ENCODE measurements at places on chromosomes 7 and 10.

GRCh38 chr10:34475274-34475646 is 339.8 kb downstream of the PARD3 start:
- no peak for DNase-seq

DNA sequence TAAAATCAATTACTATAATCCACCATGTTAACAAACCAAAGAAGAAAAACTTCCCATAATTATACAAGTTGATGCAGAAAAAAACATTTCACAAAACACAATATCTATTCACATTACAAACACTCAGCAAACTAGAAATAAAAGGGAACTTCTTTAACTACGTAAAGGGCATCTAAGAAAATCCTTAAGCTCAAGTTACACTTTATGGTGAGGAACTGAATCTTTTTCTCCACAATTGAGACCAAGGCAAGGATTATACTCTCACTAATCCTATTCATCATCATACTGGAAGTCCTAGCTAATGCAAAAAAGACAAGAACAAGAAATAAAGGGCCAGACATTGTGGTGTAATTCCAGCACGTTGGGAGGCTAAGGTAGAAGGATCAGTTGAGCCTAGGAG is 159.9 kb downstream of the ZNF365 start:
- DNase-seq: no peak

DNA sequence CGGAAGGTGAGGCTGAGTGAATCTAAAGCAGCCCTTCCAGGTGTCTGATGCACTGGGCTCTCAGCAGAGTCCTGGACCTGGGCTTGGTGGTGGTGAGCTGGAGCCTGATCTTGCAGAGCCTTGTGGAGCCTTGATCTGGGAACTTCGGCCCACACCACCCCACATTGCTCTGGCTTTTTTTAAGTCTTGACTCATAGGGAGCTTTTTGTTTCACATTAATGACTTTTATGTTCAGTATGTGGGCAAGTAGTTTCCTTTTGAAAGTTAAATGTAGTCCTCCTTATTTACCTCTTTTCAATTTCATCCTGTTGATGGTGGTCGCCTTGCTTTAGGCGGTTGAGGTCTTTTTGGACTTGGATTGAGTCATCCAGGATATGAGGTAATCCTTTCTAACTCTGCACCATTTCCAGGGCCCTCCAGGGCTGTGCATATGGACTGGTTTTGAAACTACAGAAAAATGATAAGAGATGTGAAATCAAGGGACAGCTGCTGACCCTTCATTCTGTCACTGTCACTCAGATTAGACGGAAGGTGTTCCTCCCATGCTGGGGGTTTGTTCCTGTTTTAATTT is 2.9 kb upstream of the NRAP start:
- DNase-seq: no peak

- no peak for DNase-seq
These were observed 135.1 kb downstream of the VPS50 start for GRCh38 chr7:93367254-93367653.

GRCh38 chr10:112782200-112782907 is 167.7 kb upstream of the TCF7L2 start:
- no peak for DNase-seq

DNA sequence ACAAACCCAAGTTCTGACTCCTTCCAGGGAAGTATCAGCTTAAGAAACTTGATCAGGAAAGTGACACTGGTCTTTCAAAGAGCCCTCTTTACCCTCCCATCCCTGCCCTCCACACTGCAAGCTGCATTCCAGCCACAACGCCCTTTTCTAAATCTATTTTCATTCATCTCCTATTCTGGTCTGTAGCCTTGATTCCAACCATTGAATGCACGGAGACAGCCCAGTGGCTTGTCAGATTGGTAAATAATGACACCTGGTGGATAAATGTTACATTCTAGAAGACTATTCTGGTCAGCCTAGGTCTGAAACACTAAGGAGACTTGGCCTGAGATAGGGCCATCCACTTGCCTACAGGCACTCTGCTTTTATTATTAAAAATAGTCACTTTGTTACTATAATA is 20.9 kb downstream of the MORN4 start:
- peak; percentile 6 for DNase-seq

GRCh38 chr7:28354601-28355402 is 57.5 kb upstream of the CREB5 start:
- DNase-seq: no peak

DNA sequence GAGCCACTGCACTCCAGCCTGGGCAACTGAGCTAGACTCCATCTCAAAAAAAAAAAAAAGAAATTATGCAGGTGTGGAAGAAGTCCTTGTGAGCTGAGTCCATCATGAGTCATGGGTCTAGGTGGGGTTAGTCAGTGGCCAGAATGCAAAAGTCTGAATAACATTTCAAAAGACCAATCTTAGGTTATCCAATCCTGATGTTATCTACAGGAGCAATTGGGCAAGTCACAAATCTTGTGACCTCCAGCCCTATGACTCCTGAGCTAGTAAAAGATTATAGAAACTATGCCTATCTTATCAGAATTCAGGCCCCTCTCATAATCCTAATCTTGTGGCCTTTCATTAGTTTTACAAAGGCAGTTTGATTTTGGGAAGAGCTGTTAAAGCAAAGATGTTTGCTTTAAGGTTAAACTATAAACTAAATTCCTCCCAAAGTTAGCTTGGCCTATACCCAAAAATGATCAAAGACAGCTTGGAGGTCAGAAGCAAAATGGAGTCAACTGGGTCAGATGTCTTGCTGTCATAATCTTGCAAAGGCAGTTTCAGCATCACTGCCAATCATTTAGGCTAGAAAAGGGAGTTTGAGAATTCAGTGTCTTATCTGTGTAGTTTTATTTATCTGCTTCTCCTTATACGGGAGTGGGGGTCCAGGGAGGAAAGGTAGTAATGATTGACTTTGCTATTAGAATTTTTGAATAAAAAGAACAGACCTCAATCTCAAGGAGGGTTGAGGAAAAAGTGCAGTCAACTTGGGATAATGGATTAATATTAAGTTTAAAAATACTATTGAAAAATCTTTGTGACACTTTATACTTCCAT is 71.2 kb upstream of the TRIM24 start:
- DNase-seq: no peak

GRCh38 chr10:33129141-33129995 is 171.3 kb upstream of the ITGB1 start:
- DNase-seq: no peak

GRCh38 chr7:3042861-3043489 is 692 bp downstream of the CARD11 start:
- DNase-seq: peak; percentile 60

DNA sequence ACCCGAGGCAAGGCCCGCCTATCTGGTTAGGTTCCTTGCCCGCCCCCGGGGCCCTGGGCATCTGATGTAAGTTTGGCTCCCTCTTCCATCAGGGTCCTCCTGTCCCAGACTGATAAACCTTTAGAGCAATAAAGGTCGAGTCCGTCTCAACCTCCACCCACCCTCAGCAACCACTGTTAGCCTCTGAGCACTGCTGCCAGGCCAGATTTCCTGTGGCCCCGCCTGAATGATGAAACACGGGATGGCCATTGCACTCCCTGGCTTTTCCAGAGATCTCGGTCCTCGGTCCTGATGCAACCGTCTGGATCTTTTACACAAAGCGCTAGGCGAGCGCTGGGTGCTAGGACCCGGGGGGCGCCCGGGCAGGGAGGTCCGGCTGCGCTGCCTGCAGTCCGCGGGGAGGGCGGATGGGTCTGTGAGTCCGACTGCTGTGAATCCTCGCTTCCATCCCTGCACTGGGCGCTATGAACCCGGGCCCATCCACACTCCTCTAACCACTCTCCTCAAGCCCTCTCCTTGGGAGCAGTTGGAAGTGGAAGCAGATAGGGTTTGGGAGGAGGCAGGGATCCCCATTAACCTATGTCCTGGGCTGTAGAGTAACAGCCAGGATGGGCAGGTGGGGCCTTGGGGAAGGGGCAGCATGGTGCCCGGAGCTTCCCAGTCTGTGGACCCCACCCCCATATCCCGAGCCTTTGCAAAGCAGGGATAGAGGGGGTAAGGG is 875 bp upstream of the DDIT4 start:
- no peak for DNase-seq

DNA sequence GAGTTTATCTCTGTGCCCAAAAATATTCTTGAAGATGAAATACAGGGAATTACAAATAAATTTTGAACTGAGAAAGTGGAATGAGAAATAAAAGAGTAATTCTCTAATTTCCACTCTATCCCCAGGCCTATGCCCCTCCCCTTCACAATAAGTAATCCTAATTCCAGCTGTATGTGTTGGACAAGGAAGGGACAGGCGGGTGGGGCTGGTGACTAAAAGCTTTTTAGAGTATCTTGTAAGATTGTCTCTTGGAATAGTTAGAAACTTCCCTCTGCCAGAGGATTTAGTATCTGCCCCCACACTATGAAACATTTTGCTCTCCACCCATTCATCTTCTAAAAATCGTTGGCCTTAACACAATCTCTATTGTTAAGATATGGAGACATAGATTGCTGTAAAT is 199.2 kb downstream of the MBL2 start:
- no peak for DNase-seq

- DNase-seq: no peak
These were observed 50.8 kb downstream of the MYOF start for GRCh38 chr10:93431361-93431760.

- no peak for DNase-seq
These were observed 10.5 kb upstream of the MDFIC start for GRCh38 chr7:114911411-114911810.

DNA sequence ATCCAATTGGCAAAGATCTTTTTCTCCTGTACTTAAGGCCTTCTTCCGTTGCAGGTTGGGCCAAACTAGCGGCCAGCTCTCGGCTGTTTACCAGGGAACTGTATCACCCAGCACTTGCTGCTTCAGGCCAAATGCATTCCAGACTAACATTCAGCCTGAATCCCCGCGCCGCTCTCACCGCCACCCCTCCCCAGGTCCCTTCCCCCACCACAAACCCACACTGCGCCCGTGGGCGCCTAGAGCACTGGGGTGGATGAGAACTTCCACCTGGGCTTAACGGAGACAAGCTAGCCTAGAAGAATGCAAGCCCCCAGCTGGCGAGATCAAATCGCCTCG is 676 bp downstream of the TCAF1 start:
- no peak for DNase-seq

GRCh38 chr7:45970454-45970853 is 49.4 kb upstream of the IGFBP3 start:
- no peak for DNase-seq

- DNase-seq: no peak
These were observed 176.3 kb downstream of the CREB5 start for GRCh38 chr7:28588602-28589001.

- DNase-seq: peak; percentile 52
These were observed 19.1 kb downstream of the DNAJB12 start for GRCh38 chr10:72335394-72336258.

DNA sequence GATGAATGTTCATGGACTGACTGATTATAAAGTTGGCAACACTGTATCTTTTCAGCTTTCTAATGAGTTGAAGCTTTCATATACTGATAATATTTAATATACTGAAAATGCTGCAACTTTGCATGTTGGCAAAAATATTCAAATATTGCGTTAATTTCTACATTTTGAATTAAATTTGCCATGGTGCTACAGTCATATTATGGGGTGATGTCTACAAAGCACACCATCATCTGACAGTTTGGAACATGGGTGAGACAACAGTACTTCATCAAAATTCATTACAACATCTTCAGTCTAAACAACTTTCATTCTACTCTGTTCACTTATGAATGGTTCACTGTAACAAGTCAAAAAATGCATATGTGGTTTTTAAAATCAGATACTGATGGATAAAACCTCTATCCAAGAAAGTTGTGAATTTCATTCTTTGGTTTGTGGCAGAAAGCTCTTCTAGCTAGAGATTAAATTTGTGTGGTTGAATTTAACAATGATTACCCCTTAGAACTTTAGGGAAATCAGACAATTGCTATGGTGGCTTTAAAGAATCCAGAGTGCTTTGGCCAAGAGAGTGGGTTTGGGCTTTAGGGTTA is 136.4 kb downstream of the TMEM26 start:
- no peak for DNase-seq

GRCh38 chr7:22725585-22725984 is 1.4 kb upstream of the IL6 start:
- no peak for DNase-seq

GRCh38 chr10:93363891-93364648 is 118.1 kb downstream of the MYOF start:
- DNase-seq: peak; percentile 39

GRCh38 chr7:12803542-12803941 is 116.1 kb downstream of the ARL4A start:
- no peak for DNase-seq

DNA sequence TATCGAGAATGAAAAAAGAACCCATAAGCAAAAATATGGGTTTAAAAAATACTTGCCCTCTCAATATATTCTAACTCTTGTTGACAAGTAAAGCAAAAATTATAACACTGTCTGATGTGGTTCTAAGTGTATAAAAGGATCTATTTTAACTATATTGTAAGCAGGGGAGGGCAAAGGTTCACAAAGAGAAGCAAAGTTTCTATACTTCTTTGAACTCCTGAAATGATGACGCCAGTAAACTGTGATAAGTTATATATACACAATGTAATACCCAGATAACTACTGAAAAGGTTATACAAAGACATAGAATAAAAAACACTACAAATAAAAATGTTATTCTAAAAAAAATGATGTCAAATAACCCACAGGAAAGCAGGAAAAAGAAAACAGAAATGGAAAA is 37.1 kb downstream of the PDLIM1 start:
- no peak for DNase-seq

DNA sequence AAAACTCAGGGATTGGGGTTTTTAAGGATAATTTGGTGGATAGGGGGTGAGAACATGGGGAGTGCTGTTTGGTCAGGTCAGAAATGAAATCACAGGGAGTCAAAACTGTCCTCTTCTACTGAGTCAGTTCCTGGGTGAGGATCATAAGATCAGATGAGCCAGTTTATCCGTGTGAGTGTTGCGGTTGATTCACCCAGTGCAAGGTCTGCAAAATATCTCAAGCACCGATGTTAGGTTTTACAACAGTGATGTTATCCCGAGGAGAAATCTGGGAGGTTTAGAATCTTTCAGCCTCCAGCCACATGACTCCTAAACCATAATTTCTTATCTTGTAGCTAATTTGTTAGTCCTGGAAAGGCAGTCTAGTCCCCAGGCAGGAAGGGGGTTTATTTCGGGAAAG is 31.7 kb upstream of the AGR2 start:
- DNase-seq: no peak

- DNase-seq: no peak
These were observed 296.8 kb upstream of the CACNA2D1 start for GRCh38 chr7:82740246-82740848.

DNA sequence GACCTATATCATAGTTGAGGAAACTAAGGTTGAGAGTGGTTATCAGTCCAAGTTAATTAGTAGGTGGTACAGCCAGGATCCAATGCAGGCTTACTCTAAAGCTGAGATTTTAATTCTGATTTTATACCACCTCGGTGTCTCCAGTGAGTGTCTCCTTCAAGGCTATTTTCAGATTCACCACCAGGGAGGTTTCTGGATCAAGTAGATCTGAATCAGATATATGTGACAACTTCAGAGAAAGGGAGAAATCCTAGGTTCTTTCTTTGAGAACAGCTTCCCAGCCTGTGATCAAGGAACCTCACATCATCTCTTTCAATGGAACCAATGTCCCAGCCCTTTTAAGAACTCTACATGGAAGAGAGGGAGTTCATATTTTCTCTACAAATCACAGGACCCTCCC is 429.2 kb downstream of the SORCS3 start:
- DNase-seq: no peak

GRCh38 chr7:135888740-135889139 is 88.4 kb downstream of the MTPN start:
- no peak for DNase-seq

GRCh38 chr10:55062349-55062748 is 261.3 kb upstream of the PCDH15 start:
- no peak for DNase-seq

GRCh38 chr7:77428777-77429231 is 12.7 kb upstream of the GSAP start:
- DNase-seq: peak; percentile 26

- no peak for DNase-seq
These were observed 464.3 kb upstream of the ADARB2 start for GRCh38 chr10:2201534-2202099.

Data from CD4-positive, alpha-beta T cell treated with Interleukin-1 beta for 1 hour (primary cell).